ENCODE measurements at places on chromosomes 1 and 21.

- no peak for DNase-seq
Observed at GRCh38 chr1:172760121-172760520, 101.2 kb downstream of the FASLG start.

- peak; percentile 64 for DNase-seq
Observed at GRCh38 chr1:230149751-230150584, 82.9 kb downstream of the GALNT2 start.

DNA sequence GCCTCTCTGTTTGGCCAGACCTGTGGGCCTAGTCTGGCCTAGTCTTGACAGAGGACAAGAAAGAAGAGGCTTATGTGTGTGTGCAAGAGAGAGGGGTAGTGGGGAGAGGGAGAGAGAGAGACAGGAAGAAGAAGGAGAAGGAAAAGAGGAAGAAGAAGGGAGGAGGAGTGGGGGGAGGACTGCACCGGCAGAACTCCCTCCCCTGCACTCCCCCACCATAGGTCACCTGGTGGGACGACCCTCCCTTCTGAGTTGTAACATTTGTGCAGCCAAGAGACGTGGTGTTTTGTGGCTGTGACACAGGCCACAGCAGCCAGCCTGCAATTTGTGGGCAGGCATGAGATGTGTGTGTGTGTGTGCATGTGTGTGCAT, 4.3 kb downstream of the INAVA start:
- DNase-seq = no peak

GRCh38 chr1:173127369-173128307, 76.9 kb upstream of the TNFSF18 start:
- DNase-seq = no peak

DNA sequence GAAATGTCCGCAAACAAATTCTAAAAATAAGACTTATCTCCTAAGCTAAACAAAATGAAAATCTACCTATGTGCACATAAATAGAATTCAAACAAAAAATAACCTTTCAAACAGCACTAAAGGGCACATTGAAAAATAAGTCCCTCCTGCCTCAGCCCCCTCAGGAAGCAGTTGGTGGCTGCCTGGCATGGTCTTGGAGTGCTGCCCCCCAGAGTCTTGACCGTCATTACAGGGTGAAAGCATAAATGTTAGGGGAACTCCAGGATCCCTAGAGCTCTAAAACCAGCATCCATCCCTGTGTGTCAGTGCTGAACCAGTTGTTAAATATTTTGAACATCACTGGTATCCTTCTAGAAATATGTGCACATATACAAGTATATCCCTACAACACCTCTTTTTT, 6.5 kb upstream of the NPL start:
- DNase-seq = no peak

- no peak for DNase-seq
Observed at GRCh38 chr1:206823727-206824126, 41.7 kb upstream of the IL20 start.

GRCh38 chr1:80363689-80364475, 1357.4 kb upstream of the ADGRL4 start:
- no peak for DNase-seq

DNA sequence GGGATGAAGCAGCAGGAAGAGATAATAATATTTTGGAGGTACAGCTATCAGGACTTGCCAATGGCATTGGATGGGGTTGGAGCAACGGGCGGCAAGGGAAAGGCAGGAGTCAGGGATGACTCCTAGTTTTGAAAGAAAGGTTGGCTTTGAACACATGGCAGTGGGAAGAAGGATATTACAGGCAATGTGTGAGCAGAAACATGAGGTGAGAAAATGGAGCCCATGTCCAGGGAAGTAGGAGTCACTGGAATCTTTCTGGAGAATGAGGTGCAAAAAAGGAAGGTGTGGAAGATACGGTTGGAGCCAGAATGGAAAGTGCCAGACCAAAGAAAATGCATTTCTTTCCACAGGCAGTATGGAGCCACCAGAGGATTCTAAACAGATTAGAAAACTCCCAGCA, 288.5 kb upstream of the KAZN start:
- no peak for DNase-seq

- DNase-seq = no peak
Observed at GRCh38 chr1:181057079-181057478, 23.3 kb downstream of the MR1 start.

GRCh38 chr1:16071614-16072013, 1.8 kb downstream of the FAM131C start:
- DNase-seq = no peak

GRCh38 chr1:206926286-206926685, 4.5 kb upstream of the FCMR start:
- no peak for DNase-seq

- DNase-seq = no peak
Observed at GRCh38 chr21:35345954-35346353, 296.9 kb upstream of the RUNX1 start.

DNA sequence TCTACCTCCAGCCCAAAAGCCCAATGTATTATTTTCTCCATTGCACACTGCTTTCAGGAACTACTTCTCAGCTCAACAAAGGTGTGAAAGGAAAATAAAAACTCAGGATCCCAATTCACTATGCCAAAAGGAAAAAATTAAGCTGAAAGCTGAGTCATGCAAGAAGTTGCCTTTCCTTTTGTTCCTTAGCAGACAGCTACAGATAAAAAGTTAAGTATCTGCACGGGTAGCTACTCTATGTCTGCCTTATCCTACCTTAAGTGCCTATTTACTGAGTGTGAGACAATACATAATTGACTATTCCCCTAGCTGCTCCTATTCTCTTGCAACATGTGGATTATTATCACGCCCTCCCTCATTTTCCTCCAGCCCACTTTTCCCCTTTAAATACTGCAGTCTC, 84.1 kb downstream of the ADCY10 start:
- DNase-seq = no peak

DNA sequence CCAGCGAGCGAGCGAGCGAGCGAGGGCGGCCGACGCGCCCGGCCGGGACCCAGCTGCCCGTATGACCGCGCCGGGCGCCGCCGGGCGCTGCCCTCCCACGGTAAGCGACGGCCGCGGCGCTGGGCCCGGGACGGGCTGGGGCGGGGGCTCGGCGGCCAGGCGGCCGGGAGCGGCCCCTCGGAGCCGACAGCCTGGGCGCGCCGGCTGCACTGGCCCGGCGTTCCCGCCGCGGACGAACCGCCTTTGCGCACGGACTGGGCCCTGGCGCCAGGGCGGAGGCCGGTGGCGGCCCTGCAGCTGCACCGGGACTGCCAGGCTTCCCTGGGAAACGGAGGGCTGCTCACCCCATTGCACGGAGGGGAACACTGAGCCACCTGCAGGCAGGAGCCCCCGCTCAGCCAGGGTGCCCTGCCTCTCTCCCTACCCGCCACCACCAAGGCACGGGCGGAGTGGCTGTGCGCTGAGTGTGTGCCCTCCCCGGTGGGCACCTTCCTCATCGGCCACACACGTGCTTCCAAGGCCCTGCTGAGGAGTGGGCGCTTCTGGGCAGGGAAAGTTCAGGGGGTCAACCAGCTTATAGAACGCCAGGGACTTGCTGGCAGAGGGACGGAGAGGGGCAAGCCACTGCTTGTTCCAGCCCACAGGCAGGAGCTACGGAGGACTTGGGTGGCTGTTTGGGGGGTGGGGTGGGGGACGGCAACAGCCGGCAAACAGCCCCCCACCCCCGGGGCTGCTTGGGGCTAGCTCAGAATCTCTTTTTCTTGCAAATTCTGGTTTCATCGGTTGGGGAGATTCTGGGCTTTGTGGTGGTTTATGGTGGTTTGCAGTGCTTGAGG, 532 bp downstream of the CSF1 start:
- peak; percentile 67 for DNase-seq

DNA sequence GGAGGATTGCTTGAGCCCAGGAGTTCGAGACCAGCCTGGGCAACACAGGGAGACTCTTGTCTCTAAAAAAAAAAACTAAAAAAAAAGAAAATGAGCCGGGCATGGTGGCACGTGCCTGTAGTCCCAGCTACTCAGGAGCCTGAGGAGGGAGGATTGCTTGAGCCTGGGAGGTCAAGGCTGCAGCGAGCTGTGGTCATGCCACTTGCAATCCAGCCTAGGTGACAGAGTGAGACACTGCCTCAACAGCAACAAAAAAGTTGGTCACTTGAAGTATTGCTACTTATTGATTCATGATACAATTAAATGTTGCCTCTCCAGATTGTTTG, 57.9 kb upstream of the CXADR start:
- no peak for DNase-seq

GRCh38 chr1:199218533-199218932, 579.7 kb downstream of the PTPRC start:
- no peak for DNase-seq

DNA sequence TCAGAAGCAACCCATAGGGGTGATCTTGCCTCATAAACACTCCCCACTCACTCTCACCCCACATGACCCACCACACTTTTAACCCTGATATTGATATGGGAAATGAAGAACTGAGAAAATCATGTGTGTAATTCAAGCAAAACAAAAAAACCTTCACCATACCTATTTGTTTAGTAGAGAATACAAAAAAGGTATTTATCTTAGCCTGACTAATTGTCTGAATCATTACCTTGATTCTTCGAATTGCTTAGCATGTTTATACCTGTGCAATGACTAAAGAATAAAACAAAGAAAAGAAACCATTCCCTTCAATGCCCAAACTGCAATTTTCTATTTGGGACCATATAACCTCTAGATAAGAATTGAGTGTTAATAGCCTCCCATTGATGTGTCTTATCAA, 1.8 kb downstream of the CLDN17 start:
- no peak for DNase-seq

DNA sequence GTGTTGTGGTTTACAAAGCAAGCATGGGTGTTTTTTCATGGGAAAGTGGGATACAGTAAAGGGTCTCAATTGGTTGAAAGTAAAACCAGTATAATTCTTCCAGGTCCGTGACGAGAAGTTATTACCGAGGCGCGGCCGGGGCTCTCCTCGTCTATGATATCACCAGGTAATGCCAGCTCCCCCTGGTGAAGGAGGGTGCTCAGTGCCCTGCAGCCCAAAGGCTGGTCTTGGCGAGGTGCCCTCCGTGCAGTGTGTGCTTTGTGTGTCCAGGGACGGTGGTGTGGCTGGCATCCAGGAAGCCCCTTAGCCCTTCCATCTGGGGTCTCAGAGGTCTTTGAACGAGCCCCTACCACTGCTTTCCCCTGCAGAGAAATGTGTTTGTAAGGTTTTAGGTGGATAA, 24.8 kb downstream of the RAB4A start:
- DNase-seq = no peak

DNA sequence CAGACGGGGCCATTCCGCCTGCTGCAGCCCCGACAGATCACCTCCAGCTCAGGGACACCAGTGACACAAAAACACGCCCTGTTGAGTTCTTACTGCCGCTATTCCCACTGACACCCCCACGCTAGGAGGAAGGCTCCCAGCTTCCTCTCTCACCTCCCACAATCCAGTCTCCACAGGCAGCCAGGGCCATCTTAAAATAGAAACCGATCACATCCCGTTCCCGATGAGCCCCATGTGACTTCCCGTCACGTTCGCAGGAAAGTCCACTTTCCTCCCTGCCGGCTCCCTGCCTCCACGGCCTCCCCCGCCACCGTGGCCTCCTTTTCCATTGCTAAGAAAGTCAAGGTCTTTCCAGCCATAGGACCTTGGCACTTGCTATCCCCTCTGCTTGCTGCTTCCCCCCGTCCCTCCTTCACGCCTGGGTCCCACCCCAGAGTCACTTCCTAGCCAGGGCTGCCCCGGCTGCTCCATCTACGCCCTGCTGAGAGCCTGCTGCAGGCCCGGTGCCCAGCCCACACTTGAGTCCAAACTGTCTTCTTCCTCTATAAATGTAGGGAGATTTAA, 24.0 kb upstream of the DDOST start:
- no peak for DNase-seq

DNA sequence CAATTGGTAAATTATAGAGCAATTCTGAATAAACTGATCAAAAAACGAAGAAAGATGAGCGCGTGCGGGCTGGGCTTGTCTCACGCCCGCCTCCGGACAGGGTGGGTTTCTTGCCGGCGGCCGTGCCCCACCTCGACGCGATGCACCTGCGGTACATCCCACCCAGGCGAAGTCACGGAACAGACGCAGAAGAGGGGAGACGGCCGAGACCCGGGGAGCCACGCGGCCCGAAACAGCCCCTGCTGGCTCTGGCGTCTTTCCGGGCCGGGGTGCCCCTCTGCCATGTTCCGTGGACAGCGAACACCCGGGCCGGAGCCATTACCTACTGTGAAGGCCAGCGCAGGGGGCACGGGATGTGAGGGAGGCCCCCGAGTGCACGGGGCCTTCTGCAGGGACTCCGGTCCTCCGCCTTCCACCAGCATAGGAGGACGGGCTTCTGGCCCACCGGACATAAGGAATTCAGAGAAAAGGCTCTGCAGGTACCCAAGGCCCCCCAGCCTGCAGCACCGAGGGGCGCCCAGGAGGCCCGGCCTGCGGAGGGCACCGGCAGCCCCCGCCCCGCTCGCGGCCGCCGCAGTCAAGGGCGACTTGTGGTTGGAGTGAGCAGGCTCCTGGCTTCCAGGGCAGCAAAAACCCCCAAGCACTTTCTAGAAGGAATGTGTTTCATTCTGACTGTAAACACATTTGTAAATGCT, 7.6 kb upstream of the C1QTNF12 start:
- DNase-seq = no peak

- no peak for DNase-seq
Observed at GRCh38 chr1:182304627-182305026, 87.0 kb downstream of the GLUL start.

DNA sequence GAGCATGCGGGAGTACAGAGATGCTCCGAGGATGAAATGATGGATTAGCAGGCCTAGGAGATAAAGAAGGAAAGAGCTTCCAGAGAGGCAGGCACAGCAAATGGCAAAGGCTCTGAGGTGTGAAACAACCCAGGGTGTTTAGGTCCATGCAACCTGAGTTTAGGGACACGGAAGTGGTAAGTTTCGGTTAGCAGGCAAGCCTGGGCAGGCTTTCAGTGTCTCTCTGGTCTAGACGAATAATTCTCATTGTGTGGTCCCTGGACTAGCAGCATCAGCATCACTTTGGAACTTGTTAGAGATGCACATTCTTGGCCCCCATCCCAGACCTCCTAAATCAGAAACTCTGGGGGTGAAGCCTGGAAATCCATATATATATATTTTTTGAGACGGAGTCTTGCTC, 18.6 kb downstream of the NKAIN1 start:
- no peak for DNase-seq

DNA sequence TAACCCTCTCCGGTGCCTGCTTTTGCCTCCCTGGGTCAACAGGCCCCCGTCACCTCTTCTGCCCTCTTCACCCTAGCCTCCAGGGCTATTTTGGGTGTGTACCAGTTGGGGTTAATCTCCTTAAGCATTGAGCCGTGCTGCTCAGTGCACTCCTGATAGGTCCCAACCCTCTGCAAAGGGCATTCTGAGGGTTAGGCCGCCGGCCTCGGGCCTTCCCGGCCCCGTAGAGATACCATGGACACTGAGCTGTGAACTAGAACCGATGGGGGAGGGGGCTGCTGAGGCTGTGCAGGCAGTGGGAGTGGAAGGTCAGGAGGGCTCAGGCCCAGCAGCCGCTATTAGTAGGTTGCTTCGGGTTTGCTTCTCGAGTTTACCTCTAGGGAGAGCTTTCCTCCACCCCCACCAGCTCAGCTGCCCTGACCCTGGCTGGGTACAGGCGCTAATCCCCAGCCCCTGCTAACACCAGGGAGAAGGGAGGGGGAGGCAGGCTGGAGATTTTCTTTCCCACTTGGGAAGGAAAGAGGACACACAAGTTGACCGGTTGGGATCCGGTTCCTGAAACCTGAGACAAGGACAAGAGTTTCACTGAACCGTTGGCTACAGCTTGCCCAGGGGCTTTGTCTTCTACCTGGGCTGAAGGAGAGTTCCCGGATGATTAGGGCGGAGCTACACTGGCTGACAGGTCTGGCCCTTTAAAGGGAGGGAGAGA, 4.8 kb downstream of the LMOD1 start:
- no peak for DNase-seq

GRCh38 chr1:153426809-153427208, 10.5 kb downstream of the S100A7A start:
- DNase-seq = no peak

- DNase-seq = no peak
Observed at GRCh38 chr1:50851466-50851865, 108.6 kb downstream of the FAF1 start.
